ENCODE measurements at places on chromosomes 3 and 15.

GRCh38 chr15:41939986-41940385 is 32.4 kb downstream of the EHD4 start:
- no peak for DNase-seq

GRCh38 chr3:10949197-10949596 is 43.4 kb upstream of the SLC6A1 start:
- DNase-seq: no peak

- no peak for DNase-seq
These were observed 16.0 kb upstream of the GPR171 start for GRCh38 chr3:151219056-151219455.

GRCh38 chr3:24237971-24238706 is 256.5 kb downstream of the THRB start:
- DNase-seq: peak; percentile 63

DNA sequence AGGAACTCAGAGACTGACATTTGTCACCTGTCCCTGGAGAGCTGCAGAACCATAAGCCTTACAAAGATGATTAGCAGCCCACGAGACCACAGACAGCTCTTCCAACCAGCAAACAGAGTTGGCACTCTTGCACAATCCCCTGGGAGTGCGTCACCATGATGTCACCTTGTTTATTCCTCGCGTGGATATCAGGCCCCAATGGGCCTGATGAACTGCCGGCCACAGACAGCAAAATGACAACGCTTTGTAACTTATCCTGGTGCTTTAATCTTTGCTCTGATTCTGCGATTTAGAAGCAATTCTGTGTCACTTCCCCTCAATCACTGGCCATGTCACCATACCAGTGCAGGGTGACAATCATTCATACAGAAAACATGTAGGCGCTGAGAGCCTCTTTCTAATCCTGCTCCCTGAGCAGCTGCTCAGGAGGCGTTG is 89.2 kb downstream of the TAMM41 start:
- DNase-seq: no peak

DNA sequence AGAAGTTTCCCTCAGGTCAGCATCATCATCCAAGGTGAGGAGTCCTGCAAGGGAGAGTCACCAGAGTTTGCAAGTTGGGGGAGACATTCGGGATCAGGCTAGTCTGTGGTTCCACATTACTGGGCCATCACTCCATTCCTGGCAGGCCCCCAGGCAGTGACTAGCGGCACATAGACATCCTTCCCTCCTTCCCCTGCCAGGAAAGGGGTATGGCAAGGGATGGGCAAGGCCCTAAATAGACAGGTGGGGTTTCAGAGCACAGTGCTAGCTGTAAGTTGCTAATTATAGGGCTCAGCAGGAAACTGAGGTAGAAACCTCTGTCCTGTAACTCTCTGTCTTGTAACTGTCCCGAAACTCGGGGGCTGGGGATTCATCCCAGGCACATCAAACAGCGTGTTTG is 215.2 kb upstream of the ROPN1 start:
- DNase-seq: no peak

- DNase-seq: no peak
These were observed 2.6 kb downstream of the SPG21 start for GRCh38 chr15:64987136-64987535.

GRCh38 chr3:113499081-113499480 is 15.9 kb downstream of the SPICE1 start:
- DNase-seq: no peak
